ENCODE measurements at places on chromosomes 4 and X.
A peak's percentile ranks its signal among the peaks of the same experiment; 100 is the strongest.

- no peak for DNase-seq
These were observed 93.9 kb upstream of the C1QTNF7 start for GRCh38 chr4:15333692-15334633.

- no peak for DNase-seq
These were observed 23.1 kb downstream of the AIMP1 start for GRCh38 chr4:106339431-106339830.

DNA sequence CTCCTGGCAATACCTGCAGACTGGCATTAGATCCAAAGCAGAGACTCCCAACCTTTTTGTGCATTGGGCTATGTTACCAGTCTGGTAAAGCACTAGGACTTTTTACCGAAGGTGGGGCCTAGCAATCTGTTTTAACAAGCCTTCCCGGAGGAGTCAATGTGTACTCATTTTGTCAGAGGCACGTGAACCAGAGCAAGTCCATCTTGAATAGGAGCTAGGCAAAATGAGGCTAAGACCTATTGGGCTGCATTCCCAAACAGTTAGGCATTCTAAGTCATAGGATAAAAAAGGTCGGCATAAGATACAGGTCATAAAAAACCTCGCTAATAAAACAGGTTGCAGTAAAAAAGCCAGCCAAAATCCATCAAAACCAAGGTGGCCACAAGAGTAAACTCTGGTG, 22.3 kb downstream of the ADGRA3 start:
- DNase-seq, result no peak

DNA sequence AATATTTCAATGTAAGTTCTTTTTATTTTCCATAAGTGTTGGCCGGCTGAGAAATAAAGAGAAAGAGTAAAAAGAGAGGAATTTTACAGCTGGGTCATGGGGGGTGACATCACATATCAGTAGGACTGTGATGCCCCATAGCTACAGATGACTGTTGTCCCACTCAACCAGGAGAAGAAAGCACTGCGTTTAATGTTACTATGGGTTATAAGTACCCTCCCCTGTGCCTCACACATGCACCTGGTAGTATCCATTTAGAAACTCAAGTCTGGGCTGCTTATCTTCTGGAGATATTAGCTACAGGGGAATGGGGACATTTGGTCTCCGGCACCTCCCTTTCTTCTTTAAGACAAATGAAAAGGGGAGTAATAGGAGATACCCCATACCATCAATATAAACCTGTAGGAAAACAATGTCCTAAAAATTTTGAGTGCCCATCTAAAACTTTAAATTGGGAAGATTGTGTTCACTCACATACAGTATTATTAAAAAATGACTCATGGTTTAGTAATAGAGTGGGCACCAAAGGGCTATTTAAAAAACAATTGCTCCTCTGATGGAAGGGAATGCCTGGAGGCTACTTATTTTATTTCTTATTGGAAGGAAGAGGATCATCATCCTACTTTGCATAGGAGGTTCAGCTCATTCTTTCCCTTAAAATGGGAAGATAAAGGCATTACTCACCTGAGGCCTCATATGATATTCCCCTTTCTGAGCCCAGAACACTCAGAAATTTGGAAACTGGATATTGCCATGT, 18.2 kb downstream of the UGT2B11 start:
- DNase-seq, result no peak

DNA sequence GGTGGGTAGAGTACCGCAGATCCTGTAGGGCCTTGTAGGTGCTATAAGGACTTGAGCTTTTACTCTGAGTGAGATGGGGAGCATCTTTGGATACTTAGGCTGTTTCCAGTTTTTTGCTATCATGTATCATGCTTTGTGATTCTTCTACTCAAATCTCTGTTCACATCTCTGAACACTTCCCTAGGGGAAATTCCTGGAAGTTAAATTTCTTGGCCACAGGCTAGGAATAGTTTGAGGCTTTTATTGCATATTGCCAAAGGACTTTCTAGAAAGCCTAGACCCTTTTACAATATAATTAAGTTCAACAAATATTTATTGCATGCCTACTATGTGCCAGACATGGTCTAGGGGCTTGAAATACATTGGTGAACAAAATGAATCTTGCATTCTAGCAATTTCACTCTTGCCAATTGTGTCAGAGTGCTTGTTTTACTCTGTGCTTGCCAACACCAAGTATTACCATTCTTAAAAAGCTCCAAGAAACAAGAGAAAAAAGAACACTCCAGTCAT, 4.1 kb upstream of the PGRMC1 start:
- DNase-seq, result no peak

DNA sequence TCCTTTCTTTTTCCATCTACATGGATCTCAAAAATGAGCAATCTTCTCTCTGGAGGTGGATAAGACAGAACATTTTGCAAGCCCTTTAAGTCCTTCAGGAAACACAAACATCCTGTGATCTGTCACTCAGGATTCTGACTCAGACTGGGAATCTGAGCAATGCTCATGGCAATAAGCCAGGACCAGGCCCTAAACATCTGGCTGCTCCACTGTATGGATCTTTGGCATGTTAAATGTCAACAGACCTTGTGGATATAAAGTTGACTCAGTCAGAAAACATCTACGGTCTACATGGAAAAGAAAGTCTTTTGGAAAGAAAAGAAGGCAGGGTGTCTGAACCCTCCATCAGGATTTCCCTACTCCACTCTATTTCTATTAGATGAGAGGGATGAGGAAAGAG, 17.8 kb upstream of the CHIC2 start:
- no peak for DNase-seq

DNA sequence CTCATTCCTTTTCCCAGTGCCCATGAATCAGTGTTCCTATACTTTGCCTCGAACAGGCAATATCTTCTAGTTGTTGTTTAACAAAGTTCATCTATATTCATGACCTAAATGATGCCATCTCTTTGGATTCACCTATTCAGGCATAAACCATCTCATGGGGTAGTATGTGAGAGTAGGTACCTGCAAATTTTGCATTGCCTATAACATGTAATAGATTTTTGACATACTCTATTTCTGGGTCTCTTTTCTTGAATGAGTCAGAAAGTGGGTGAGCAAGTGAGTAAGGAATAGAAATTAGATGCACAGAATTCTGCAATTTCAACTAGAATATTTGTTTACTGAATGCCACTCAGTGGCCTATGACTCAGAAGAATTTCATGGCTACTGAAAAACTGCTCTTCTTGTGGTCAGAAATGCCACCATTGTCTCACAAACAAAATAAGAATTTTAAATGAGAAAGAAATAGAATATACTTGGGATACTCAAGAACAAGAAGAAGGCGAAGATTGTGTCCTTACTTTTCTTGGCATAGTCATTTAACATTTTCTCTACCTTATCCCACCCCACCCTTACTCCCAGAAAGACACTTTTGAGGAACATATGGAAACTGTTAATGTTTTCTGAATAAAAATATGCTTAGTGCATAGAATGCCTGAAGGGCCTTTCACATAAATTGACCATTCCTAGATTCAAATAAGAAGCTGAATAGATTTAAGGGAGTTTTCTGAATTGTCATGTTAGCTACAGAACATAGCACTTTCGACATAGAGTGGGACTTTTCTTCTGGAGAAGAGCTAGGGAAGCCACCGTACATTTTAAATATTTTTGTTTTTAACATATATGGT, 86.8 kb downstream of the HHIP start:
- no peak for DNase-seq

DNA sequence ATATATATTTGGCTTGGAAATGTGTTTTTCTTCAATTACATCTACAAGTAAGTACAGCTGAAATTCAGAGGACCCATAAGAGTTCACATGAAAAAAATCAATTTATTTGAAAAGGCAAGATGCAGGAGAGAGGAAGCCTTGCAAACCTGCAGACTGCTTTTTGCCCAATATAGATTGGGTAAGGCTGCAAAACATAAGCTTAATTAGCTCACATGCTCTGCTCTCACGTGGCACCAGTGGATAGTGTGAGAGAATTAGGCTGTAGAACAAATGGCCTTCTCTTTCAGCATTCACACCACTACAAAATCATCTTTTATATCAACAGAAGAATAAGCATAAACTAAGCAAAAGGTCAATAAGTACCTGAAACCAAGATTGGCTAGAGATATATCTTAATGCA, 26.1 kb downstream of the NUDT6 start:
- no peak for DNase-seq

DNA sequence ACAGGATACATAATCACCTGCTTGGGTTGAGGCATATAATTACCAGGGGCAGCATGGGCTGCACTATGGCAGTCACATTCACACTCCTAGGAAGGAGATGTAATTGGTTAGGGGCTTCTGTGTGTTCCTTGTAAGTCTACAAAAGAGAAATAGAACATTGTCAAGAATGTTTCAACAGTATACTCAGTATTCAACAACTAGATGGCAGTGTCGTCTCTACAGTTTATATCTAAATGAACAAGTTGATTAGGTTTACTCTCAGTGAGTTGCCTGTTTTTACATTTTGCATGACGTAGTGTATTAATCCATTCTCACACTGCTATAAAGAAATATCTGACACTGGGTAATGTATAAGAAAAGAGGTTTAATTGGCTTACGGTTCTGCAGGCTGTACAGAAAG, 50.5 kb upstream of the RAB33B start:
- no peak for DNase-seq

- no peak for DNase-seq
These were observed 201.0 kb upstream of the STK26 start for GRCh38 chrX:131821945-131822622.

DNA sequence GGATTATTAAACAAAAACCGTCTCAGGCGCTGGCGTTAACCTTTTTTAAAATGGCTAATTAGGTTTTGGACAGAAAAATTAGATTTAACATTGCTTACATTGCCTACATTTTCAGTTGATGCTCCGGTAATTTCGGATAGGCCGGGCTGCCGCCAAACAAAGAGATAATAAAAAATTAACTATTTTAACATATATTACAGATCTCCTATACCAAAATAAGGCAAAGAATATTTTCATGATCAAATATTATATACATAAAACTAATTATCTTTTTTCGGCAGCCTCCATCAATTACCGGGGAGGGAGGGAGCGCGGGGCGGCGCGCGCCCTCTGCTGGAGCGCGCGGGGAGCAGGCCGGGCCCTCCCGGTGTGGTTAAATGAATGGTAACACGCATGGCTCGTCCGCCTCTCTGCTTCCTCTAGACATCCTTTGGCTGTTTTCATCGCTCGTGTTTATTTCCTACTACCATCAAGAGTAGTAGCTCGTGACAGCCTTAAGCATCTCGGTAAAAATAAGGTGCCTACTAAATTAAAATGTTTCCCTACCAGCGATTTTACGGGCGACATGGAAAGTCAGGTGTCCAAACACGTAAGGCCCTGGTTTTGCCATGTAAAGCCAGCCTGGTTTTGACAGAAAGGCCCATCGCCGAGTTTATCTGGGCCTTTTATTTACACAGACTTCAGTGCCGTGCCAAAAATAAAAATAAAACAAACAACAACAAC, 52.4 kb upstream of the TMEM33 start:
- DNase-seq, result peak; percentile 66

- no peak for DNase-seq
These were observed 130.1 kb downstream of the KDM6A start for GRCh38 chrX:45003085-45003484.

DNA sequence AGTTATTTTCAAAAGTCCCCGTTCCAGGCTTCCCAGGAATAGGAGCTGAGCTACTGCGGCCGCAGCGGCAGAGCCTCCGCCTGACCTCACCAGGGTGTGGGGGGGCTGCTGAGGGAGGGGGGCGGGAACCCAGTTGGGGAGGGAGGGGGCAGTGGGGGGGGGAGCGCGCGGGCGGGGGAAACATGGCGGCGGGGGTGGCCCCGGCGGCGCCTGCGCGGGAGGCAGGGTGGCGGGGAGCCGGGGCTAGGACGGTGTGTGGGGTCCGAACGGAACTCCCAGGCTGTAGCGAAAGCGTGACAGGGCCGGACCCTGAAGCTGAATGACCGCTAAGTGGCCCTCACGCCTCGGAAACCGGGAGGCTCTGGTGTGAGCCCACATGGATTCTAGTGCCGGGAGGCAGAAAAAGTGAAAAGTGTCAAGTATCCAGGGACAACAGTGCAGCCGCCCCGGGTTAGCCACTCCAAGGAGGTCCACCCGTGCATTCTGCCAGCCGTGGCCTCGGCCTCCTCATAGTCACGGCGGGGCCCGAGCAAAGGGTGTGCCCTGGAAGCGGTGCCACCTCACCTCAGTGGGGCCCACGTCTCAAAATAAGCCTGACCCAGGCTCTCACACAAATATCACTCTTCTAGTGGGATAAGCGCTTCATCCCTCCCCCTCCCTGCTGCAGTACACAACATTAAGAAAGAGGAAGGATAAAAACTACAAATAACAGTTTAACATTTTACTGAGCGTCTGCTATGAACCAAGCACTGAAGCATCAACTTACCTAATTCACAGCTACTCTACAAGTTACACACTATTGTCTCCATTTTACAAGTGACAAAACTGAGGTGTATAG, at the start of gene KLHL13:
Gene KLHL13, minus strand, starts transcription at position 98 of the 838 bp plus-strand sequence. CDS start 88,337 bp downstream, outside the sequence.
- peak; percentile 3 for DNase-seq

GRCh38 chr4:182246401-182247205, 3.4 kb downstream of the TENM3 start:
- DNase-seq, result no peak

- DNase-seq, result no peak
These were observed 12.0 kb downstream of the ATP5ME start for GRCh38 chr4:661881-662761.

DNA sequence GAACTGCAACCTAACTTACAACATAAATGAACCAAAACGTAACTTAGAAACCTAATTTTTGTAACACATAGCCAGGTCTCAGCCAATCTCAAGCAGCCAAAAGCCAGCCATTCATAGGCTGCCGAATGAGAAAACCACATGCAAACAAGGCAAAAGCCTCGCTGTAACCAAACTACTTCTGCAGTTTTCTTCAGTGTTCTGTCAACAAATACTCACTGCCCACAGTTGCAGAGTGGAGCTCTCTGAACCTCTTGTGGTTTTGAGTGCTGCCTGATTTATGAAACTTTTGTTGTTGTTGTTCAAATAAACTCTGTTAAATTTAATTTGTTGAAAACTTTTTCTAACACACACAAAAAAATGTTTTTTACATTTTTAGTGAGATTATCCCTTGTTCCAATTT, 251.2 kb downstream of the PAPSS1 start:
- no peak for DNase-seq

GRCh38 chrX:49155243-49155899, 7.2 kb upstream of the MAGIX start:
- peak; percentile 62 for DNase-seq

- DNase-seq, result no peak
These were observed 184.4 kb downstream of the VEGFC start for GRCh38 chr4:176608346-176608745.

DNA sequence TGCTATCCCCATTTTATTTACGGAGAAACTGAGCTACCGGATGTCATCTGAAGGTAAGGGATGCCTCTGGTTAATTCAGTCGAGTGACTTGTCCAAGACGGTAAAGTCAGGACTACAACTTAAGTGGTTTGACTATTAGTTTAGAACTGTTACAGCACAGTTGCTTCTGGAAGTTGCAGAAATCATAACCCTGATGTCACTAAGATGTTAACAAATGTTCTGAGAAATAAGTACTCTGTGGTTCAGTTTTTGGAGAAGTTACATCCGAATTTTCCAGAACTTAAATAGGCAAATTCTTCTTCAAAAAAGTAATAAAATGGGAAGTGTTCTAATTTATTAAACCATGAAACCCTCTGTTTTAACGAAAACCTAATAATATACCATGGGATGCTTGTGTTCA, 3.1 kb downstream of the PPA2 start:
- DNase-seq, result no peak

GRCh38 chr4:163621821-163622220, 127.3 kb downstream of the TMA16 start:
- DNase-seq, result no peak

- DNase-seq, result no peak
These were observed 47.4 kb upstream of the HOPX start for GRCh38 chr4:56728512-56728911.
